ENCODE measurements at places on chromosomes 1 and 21.

- DNase-seq: no peak
These were observed 440.4 kb upstream of the RUNX1 start for GRCh38 chr21:35489389-35489980.

DNA sequence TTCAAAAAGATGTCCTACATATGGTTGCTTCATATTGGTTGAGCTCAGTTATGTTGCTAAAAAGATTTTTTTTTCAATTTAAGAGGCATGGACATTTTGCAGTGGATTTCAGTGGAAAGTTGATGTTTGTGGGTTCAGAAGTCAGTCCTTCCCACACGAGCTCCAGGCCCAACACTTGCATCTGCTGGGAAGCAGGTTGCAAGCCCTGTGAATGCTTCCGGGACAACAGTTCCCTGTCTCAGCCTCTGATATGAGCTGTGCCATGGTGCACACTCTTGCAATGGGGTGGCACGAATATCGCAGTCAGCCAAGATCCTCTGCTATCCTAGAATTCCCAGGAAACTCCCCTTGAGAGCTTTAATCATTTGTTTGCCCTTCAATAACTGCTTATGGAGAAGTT is 30.3 kb upstream of the ABCG1 start:
- DNase-seq: no peak

DNA sequence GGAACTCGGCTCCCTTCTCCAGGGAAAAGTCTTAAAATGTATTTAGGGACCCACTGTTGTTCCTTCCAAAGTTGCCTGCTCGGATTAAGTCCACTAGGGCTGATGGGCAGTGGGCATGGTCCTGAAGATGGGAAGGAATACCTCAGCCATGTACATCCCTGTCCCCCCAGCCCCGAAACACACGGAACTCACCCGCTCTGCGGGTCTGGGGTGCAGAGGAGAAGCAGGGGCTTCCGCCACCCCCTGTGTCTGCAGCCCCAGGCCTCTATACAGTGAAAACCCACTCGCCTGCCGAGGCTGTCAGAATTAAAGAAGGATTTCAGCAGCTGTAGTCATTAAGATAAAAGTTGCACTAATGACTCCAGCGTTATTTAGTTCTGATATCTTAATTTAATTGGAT is 212.6 kb upstream of the VAMP3 start:
- no peak for DNase-seq

DNA sequence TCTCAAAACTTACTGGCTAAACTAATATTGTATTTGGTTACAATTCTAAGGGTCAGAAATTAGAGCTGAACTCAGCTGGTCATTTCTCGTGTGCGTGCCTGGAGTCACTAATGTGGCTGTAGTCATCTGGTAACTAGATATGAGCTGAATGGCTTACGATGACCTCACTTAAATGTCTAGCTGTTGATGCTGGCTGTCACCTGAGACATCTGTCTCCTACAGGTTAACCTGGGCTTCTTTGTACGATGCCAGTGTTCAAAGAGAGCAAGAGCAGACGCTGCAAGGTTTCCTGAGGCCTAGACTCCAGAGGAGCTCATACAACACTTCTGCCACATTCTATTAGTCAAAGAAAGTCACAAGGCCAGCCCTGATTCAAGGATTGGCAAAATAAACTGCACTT is 17.1 kb upstream of the ALG6 start:
- DNase-seq: no peak

DNA sequence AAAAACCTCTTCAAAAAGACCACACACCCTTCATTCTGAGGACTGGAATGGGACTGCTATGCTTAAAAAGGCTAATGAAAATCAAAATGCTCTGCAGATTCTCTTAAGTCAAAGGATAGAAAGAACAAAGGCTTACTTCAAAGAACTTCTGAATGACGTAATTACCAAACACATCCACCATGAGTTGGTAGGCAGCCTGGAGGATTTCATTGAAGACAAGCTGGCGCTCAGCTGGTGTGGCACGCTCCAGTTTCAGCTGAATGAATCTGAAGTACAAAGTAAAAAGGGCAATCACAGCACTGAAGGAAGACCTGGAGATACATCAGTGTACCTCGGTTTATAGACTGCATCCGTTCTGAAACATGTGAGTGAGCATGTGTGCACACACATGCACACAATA is 43.5 kb upstream of the SDC3 start:
- no peak for DNase-seq

GRCh38 chr1:246261639-246262038 is 245.4 kb downstream of the SMYD3 start:
- DNase-seq: no peak

DNA sequence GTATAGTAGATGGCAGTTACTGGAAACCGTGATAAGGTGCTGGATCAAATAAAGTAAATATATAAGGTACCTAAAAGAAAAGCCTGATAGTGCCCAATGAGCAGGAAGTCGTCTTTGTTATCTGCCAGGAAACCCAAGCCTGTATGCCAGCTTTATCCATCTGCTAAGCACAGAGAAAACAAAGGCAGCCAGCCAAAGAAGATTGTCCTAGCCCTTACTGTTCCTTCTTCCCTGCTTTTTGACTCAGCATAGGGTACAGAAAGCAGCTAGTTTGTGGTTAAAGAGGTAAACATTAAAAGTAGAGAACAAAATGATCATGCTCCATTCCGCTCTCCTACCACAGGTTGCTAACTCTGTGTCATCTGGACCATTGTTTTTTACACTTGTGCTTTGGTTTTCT is 10.1 kb downstream of the KRTAP22-2 start:
- no peak for DNase-seq

DNA sequence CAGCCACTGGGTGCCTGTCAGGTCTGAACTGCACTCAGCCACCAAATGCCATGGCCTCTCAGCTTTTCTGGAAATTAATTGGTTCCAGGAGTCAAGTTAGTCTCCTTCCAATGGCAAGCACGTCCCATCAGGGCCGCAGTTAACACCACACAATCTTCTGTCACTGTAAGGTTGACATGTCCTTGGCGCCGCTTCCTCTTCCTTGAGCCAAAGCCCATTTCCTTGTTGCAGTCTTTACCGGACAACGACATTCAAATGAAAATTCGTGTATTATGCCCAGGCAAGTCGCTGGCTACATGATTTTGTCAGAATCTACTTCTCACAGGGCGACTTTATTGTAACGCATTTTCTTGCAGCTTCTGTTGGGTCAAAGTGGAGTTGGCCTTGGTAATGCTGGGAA is 430.6 kb upstream of the KAZN start:
- DNase-seq: no peak

DNA sequence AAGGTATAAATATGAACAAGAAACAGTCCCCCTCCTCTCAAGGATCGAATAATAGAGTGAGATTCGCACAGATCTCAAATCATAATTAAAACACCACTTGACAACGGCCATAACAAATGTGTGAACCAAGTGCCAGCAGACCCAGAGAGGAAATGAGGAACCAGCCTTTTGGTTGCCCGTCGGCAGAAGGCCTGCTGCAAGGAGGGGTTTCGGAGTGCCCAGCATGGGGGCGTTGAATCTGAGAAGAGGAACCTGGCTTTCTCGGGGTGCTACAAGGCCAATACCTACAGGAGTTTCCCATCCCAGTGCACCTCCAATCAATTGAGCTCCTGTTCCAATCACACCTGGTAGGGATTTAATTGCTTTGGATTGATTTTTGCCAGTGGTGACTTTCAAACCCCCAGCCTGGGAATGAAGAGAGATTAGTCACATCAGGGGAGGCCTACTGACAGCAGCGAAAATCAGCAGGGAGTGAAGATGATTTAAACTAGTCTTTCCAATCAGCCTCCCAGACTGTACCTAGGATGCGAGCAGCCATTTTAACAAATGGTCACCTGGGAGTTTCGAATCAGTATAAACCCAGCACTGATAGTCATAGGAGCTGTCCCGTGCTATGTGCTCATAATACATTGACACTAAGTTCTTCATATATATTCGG is 263.8 kb downstream of the KAZN start:
- DNase-seq: no peak

GRCh38 chr1:193339401-193339800 is 153.0 kb upstream of the B3GALT2 start:
- no peak for DNase-seq

- no peak for DNase-seq
These were observed 23.6 kb downstream of the MCOLN3 start for GRCh38 chr1:85024736-85025135.

- no peak for DNase-seq
These were observed 6.5 kb downstream of the RNU5D-1 start for GRCh38 chr1:44724296-44724954.

- no peak for DNase-seq
These were observed 10.6 kb upstream of the SIM2 start for GRCh38 chr21:36688324-36688723.

DNA sequence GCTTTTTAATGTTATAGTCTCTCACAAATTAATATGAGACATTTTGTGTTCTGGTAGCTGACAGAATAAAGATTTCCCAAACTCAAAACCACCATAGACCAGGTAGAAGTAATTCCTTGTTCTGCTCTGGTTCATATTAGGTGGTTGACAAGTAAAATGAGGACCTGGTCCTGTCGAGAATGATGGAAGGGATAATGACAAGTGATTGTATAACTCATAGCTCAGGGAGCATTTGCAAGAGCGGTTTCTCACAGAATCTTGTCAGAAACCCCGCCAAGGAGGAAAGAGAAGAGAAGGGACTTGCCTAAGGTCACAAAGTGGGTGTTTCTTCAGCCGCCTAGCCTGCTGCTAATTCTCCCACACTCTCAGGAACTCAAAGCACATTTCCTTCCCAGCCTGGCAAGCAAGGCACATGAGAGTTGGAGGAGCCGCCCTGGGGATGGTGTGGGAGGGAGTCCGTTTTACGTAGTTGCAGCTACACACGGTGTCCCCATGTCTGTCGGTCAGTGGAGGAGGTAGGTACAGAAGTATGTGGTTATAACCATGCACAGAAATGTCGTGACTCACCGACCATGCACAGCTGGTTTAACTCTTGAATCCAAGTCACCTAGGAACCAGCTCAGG is 46.5 kb downstream of the SAMD13 start:
- no peak for DNase-seq

- no peak for DNase-seq
These were observed 240.8 kb upstream of the FGGY start for GRCh38 chr1:59055908-59056719.

DNA sequence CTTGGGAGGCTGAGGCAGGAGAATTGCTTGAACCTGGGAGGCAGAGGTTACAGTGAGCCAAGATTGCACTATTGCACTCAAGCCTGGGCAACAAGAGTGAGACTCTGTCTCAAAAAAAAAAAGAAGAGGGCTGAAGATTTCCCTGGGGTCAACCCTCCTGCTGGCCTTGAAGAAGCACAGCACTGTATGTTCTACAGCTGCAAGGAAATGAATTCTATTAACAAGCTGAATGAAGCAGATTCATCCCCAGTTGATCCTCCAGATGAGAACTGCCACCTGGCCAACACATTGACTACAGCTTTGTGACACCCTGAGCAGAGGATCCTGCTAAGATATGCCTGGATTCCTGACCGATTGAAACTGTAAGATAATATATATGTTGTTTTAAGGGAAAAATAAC is 129.5 kb downstream of the ADSS2 start:
- no peak for DNase-seq

DNA sequence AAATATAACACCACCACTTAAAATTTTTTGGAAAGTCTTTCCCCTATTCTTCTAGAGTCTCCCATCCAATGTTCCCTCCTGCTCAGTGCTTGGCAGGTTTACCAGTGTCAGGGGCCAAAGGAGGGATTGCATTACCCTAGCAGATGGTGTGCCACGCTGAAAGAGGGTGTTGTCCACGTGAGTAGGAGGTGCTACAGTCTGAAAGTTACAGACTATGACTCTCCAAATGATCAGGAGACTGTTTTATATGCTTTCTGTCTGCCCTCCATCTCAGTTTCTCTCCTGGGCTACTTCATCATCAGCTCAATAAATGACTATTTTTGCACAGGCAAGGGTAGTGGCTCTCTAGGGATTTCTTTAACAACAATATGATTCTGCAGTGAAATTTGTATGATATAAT is 31.3 kb upstream of the ANGPTL7 start:
- no peak for DNase-seq

GRCh38 chr1:15833069-15833679 is 14.3 kb upstream of the SPEN start:
- peak; percentile 34 for DNase-seq

DNA sequence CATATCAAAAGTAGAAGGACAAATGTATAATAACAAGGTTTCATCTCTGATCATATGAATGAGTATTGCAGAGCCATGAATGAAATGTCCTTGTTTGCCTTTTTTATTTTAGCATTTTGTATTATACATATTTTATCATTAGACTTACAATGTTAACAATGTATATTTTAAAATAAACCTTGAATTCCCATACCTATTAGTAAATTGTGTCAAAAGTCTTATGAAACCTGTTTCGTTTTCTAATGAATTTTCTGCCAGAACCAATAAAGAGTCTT is 646 bp downstream of the DNAJB4 start:
- DNase-seq: no peak

GRCh38 chr1:210696709-210697108 is 368.0 kb downstream of the HHAT start:
- DNase-seq: no peak

DNA sequence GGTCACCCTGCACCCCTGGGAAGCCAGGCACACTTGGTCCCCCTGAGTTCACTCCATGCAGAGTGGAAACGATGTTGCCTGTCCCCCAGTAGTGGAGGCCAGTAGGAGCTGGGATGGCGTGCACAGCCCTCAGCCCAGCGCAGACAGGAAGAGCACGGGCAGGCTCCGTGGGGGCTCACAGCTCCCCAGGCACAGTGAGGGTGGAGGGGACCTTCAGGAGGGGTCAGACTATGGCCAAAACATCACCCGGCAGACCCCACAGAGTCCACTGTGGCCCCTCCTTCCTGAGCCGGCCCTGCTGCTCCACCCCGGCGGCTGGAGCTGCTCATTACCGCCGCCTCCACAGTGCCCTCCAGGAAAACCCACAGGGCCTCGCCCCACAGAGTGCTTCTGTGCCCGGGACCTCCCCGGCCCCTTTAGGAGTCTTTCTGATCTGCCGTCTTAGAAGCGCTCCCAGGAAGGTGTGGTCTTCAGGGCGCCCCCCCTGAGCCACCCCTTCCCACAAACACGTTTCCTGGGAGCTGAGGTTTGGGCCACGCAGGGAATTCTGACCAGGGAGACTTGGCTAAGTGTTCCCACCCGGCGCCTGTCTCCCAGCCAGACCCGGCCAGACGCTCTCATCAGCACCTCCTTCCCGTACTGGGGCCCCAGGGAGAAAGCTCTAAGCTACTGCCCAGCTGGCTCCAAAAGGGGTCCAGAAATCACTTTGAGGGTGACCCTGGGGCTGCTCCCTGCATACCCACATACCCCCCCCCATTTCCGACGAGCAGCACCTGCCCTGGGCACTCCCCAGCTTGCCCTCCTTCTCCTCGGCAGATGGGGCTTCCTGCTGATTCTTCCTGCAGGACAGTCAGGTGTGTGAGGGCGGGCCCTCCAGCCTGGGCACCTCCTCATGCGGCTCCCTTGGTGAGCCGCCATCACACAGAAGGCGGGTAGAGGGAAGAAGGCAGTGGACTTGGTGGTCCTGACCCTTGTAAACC is 38.8 kb downstream of the RIPK4 start:
- no peak for DNase-seq

GRCh38 chr1:1080951-1081310 is 6.8 kb upstream of the RNF223 start:
- no peak for DNase-seq

- DNase-seq: no peak
These were observed 8.4 kb downstream of the LRP8 start for GRCh38 chr1:53319296-53320101.

- no peak for DNase-seq
These were observed 331.4 kb downstream of the USP25 start for GRCh38 chr21:16061194-16061593.
